ENCODE measurements at places on chromosomes 3 and 15.

- DNase-seq: no peak
Observed at GRCh38 chr3:129506231-129506742, 22.2 kb upstream of the RHO start.

GRCh38 chr15:93855181-93855826 is 376.1 kb upstream of the MCTP2 start:
- no peak for DNase-seq

DNA sequence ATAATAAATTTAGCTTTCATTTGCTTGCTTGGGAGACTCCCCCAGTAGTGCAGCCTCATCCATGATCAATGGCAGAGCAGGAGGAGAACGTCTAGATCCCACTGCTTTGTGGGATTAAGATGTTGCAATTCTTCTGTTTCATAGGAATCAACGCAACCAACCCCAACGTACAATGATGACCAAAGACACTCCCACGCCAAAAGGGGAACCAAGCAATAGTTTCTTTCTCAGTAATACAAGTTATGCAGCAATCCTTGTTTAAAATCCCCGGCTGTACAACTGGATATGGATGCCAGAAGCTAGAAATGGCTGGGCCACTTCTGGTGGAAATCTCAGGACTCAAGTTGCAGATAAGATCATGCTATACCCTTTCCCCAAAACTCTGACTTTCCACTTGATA is 411.2 kb downstream of the VPS13C start:
- DNase-seq: no peak

DNA sequence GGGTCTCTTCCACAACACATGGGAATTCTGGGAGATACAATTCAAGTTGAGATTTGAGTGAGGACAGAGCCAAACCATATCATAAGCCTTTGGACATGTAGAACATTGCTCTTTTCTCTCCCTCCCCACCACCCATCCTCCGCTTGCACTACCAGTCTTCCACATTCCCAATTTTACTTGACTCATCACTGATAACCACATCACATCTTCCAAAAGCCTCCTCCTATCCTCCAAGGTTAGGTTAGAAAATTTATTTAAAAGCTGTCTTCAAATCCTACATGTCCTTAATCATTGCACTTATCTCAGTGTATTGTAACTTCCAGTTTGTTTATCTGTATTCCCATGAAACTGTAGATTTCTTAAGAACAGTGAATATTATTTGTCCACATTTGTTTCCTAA is 10.4 kb downstream of the ZBED2 start:
- no peak for DNase-seq

DNA sequence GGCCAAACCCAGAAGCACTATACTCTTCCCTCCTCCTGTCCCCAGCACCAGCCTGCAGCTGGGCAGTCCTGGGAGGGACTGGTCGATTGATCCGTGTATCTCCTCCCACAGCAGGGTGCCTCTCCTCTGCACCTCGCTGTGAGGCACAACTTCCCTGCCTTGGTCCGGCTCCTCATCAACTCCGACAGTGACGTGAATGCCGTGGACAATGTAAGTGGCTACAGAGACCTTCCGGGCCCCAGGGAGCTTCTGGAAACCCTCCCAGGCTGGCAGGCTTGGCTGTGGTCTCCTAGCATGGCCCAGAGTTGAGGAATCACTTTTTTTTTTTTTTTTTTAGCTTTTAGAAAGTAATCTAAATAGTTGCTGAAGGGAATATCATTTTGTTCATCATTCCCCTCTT is 30.7 kb downstream of the ANKDD1A start:
- no peak for DNase-seq

- no peak for DNase-seq
Observed at GRCh38 chr15:44137750-44138149, 57.3 kb downstream of the FRMD5 start.

DNA sequence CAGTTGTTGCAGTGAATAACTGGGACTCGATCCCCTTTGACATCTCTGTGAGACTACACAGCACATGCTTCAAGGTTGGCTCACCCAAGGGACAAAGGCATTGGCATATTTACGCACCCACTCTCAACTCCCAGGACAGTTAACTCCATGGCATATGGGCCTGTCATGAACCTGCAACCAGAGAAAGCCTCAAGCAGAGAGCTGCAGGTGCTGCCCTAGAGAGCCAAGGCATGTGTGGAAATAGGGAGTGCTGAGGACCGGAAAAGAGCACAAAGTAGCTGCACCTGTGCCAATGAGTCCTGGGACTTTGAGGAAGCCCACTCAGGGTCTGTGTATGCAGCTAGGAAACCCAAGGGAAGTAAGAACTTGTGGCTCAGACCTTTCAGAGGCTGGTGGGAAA is 32.9 kb upstream of the SLC24A5 start:
- no peak for DNase-seq

- DNase-seq: no peak
Observed at GRCh38 chr3:9496893-9497292, 56.7 kb downstream of the LHFPL4 start.

DNA sequence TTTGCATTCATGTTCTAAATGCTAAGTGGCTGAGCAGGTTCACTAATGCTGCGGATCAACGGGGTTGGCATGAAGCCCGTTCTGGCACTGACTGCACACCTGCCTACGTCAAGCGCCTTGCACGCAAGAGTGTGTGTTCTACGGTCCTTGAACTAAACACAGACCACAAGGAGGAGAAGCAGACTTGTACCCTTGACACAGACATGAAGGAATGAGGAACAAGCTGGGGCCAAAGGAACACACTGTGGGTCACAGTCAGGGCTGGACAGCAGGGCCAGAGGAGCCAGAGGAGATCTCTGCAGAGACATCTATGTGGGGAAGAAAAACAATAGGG is 48.0 kb upstream of the LDHAL6B start:
- DNase-seq: no peak

- no peak for DNase-seq
Observed at GRCh38 chr3:171704814-171705213, 105.5 kb downstream of the PLD1 start.

- no peak for DNase-seq
Observed at GRCh38 chr15:89155656-89156055, 65.7 kb downstream of the RLBP1 start.

DNA sequence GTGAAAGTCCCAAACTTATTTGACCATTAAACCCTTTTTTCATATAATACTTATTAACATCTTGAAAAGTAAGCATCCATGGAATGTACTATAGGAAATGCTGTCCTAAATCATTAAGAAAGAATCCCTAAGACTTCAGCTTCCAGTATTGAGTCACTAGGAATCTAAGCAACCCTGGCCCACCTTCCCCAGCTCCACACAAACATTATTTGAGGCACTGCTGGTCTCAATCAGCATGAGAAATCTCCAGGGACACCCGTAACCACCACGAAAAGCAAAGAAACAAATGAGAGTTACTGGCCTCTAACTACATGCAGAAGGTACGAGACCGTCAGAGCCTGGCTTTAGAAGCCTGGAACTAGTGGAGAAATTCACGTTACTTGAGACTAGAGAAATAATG is 68.2 kb downstream of the POLQ start:
- no peak for DNase-seq

DNA sequence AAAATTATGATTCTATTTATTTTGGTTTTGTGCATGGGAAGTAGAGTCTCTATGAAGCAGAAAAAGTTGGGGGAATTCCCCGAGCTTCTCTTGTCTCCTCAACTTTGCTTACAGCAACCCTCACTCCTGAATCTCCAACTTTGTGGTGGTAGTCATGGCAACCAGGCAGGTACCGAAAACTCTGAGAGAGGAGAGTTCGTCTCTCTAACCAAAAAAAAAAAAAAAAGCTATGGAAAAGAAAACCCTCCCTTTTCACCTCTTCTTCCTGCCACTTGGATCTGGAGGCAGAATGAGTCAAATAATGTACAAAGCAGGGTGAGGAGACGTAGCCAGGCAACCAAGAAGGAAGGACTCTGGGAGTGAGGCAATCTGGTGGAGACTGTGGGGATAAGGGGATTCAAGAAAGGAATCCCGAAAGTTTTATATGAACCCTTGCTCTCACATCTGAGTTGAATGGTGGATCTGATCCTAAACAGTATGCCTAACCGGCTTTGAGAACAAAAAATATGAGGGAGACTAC is 108.1 kb downstream of the PLOD2 start:
- DNase-seq: no peak

GRCh38 chr3:159555205-159555604 is 433.4 kb upstream of the IL12A start:
- no peak for DNase-seq

GRCh38 chr15:71414853-71415252 is 299.6 kb downstream of the THSD4 start:
- no peak for DNase-seq
